ENCODE measurements at places on chromosomes 16 and 17.

- DNase-seq = no peak
Observed at GRCh38 chr17:44536090-44536953, 21.0 kb upstream of the FZD2 start.

GRCh38 chr17:47220531-47220999 lies 11.4 kb downstream of the MYL4 start:
- no peak for DNase-seq

DNA sequence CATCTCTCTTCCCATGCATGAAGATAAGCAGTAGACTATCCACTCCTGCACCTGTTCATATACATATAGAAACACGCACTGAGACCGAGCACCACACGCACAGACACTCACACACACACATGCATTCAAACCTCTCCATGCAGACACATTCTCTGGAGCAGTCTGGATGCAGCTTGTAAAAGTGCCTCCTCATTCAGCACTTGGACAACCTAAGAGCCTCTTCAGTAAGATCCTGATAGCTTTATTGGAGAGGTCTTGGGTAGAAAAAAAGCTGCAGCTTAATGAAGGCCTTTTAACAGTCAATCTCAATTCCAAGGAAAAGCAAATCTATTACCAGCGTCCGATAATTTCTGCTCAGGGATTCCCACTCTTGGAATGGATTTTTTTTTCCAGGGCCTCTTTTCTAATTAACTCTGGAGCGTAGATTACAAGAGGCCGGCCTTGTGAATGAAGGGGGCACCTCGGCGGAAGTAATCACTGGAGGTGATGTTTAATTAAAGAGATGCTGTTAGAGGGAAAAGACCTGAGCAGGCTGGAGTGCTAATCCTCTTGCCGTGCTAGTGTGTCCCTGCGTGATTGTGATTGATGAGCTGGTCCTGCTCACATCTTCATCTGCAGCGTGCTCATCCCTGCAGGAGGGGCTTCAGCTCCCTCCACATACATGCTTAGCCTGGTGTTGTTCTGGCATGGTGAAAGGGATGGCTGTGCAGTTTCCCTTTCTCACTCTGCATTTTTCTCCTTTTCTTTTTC lies 155.1 kb downstream of the RBFOX1 start:
- DNase-seq = no peak

DNA sequence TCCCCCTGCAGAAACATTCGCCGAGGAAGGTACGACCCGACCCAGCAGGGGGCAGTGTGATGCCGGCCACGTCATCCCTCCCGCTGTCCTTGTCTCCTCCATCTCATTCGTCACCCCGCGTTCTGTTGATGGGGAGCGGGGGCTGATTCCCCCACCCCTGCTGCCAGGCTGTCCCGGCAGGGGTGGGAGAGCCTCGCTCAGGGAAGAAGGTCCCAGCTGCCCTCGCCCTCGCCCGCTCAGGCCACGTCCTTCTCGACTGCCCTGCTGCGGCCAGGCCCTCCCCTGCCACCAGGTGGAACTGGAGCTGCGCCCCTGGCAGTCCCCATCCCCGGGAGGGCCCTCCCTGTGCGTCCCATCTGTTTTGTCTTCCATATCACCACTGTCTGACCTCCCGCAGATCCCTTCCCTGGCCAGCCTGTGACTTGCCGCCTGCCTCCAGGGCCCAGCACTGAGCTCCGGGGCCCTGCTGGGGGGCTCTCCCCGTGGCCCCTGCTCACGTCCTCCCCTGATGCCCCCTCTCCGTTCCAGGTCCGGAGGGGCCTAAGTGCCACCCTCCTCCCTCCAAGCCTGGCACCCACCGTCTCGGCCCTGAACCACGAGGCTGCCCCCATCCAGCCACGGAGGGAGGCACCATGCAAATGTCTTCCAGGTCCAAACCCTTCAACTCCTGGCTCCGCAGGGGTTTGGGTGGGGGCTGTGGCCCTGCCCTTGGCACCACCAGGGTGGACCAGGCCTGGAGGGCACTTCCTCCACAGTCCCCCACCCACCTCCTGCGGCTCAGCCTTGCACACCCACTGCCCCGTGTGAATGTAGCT lies 20.6 kb downstream of the ADAM11 start:
- peak; percentile 78 for DNase-seq

DNA sequence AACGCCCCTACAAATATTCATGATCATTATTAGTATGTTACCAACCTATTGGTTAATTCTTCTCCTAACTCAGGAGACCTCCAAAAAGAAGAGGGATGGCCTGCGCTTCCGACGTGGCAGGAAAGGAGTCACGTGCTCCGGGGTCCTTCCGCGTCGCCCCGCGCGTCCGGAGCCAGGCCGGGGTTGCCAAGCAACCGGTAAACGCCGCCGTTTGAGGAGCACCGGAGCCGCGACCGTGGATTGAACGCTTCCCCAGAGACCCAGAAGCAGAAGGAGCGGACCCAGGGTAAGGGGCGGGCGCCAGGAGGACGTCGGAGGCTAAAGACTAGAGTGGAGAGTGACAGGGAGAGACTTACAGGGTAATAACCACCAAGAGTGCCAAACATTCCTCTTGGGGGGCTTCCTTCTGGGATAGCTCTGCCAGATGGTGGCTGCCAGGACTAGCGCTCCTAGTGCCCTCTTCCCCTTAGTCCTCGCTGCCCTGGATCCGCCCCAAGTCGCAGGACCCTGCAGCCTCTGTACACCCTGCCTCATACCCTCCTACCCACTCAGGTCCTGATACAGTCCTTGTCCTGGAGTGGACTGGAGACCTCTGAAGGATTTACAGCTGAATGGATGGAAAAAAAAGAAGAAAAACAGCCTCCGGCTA lies at the start of gene DNAI2:
Gene DNAI2 (plus strand): TSS at position 175 of the 649 bp plus-strand sequence. CDS start 7,584 bp downstream, outside the sequence.
- no peak for DNase-seq

- no peak for DNase-seq
Observed at GRCh38 chr16:49902908-49903307, 47.0 kb upstream of the ZNF423 start.

GRCh38 chr17:63933598-63933997 lies 1.5 kb upstream of the CD79B start:
- DNase-seq = no peak

GRCh38 chr17:48100591-48101011 lies 677 bp downstream of the CBX1 start:
- peak; percentile 60 for DNase-seq

DNA sequence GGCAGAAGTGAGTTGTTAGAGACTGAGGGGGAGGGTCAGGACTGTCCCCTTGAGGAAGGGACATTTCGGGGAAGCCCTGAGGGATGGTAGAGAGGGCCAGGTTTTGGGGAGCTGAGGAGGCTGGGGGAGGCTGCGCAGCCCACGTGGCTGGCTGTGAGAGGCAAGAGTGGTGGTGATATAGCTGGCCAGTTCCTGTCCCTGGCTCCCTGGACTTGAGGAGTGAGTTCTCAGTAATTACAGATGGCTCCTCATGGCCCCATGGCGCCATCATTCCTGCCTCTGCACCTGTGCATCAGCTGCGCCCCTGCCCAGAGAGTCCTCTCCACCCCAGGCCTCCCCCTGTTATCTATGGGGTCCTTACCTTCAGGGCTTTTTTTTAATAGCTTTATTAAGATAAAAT lies 30.3 kb downstream of the MPRIP start:
- no peak for DNase-seq

GRCh38 chr17:78130090-78130436 lies 508 bp upstream of the TMC8 start:
- DNase-seq = no peak

- DNase-seq = no peak
Observed at GRCh38 chr17:29368926-29369325, 21.2 kb upstream of the TAOK1 start.

DNA sequence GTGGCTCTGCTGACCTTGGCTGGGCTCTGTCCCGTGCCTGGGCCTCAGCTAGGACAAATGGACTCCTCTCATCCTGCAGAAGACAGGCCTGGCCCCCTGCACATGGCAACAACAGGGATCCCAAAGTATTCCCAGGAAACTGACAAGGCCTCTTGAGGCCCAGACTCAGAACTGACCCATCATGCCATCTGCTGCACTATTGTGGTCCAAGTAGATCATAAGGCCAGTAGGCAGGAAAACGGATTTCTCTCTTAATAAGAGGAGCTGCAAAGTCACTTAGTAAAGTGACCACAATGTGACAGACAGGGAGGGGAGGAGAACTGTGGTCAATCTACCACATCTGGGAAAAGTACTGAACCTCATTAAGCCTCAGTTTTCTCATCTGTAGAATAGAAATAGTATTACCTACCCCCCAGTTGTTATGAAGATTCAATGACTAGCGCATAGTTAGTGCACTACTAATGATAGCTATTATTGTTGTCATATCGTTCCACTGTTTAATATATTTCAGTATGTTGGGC lies 62.1 kb upstream of the TNRC6A start:
- DNase-seq = no peak

DNA sequence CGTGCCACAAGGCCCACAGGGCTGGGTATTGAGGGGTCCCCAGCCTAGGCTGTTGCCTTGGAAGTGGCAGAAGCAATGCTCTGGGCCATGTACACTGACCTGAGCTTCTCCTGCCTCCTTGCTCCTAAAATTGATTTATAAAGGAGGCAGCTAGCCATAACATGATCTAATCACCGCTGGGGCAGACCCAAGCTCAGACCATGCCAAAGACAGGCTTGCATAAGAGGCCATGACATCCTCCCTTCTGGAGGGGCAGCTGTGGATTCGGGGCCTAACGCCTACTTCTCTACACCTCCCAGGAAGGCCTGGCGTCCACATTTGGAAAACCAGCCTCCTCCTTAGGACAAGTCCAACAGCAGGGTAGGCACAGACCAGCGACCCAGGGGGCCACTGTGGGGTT lies 12.3 kb downstream of the HSD11B2 start:
- DNase-seq = no peak

DNA sequence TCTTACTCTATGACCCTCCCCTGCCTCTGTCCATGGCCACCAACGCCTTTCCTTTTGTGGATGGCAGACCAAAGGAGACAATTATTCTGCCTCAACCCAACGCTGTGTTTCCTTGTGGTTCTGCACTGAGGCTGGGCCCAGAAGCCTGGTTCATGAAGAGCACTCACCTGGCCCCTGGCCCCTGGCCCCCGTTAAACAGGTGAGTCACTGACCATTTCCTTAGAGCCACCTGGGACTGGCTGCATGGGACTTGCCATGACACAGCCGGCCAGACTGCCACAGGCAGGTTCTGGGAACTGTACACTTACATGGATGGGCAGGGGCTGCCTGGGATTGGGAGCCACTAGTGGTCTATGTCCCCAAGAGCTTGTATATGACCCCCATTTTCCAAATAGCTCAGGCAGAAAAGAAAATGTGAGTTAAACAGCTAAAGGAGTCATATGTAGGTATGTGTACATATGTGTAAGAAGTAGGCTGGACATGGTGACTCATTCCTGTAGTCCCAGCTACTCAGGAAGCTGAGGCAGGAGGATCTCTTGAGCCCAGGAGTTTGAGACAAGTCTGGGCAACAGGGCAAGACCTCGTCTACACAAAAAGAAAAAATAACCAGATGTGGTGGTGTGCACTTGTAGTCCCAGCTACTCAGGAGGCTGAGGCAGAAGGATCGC lies 181.9 kb upstream of the CACNG5 start:
- no peak for DNase-seq

DNA sequence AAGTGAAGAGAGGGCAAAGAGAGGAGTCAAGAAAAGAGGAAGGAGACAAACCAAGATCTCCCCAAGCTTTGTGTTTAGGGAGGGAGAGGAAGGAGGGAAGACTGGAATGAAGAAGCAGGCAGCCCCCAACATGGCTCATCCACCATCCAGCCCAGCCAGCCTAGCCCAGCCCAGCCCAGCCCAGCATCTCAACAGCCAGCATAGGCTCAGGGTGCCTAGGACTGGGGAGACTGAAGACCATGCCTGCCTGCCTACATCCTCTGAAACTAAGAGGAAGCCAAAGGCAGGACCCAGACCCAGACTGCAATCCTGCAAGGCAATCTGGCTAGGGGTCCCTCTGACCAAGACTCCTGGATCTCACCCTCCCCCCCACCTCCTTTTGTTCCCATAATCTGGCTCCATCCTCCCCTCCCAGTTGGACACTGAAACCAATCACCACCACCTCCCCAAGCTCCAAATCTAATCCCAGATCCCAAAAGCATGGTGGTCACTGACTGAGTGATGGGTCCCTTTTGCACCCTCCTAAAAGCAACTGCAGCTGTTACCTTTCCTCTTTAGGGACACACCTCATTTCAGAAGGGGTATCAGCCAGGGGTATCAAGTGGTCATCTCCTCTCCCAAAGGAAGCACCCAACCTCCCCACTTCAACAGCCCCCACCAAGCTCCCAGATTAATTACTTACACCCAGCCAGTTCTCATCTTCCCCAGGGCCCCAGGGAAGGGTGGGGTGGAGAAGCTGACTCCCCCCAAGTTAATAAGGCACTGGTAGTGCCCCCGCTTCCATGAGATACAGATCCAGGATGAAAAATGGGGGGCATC lies 1.2 kb downstream of the HDAC5 start:
- no peak for DNase-seq

DNA sequence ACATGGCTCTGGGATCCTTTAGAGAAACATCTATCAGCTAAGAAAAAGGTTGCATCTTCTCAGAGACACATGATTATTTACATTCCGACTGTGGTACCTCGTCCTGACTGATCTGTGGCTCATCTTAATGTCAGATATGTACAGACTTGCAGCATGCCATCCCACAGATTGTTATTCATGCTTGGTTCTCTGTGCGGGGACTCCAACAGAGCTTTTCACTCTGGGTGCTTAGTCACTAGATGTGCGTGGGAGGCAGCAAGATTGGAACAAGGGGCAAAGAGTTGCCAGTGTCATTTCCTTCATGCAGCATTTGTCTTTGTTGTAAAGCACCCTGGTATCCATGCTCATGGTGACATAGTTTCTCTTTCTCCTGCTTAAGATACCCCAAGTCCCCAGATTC lies 179.1 kb upstream of the CACNG5 start:
- no peak for DNase-seq

DNA sequence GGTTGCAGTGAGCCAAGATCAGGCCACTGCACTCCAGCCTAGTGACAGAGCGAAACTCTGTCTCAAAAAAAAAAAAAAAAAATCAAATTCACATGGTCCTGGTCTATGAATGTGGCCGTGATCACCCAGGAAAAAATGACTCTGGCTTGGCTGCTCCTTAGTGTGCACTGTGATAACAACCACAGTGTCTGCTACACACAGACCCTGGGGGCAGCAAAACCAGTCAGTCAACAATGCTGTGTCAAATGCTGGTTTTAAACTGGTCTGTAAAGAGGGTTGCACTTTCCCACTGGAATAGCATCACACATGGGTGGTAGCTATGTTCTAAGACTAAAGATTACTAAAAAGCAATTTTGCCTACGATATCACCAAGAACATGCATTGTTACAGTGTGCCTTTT lies 71.0 kb downstream of the ARHGAP17 start:
- no peak for DNase-seq

- no peak for DNase-seq
Observed at GRCh38 chr17:57142925-57143324, 57.9 kb downstream of the AKAP1 start.

DNA sequence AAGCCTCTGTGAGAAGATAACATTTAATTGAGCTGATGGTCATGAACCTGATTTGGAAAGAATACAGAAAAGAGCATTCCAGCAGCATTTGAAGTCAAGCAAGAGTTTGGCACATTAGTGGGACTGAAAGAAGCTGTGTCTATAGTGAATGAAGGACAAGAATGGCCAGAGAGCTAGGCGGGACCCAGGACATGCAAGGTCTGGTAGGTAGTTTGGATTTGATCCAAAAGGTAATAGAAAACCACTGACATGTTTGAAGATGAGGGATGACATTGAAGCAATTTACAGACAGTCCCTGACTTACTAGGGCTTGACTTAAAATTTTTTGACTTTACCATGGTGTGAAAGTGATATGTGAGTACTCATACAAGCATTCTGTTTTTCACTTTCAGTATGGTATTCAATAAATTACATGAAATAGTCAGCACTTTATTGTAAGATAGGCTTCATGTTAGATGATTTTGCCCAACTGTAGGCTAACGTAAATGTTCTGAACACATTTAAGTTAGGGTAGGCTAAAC lies 7.6 kb downstream of the CYB5B start:
- DNase-seq = no peak
